Astrocyte of the cerebellum (primary cell): ENCODE measurements at places on chromosomes 12 and 14.

- DNase-seq: no peak
These were observed 75.8 kb upstream of the CCDC91 start for GRCh38 chr12:28114488-28114887.

DNA sequence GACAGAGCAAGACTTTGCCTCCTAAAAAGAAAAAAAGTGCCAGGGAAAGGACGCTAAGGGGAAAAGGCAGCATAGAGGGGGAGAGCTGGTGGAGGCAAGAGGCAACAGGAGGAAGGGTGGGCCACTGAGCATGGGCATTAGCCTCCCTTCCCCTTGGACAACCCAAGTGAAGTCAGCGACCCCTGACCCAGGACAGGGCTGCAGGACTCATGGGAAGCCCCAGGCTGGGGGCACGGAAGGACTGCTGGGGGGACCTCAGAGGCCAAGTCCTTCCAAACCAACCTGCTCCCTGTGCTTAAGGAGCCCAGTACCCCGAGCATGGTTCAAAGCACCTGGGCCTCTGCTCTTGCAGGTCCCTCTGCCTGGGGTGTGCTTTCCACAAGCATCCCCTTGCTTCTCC lies 27.5 kb downstream of the CMKLR1 start:
- DNase-seq: no peak

- DNase-seq: no peak
These were observed 140.0 kb downstream of the DAD1 start for GRCh38 chr14:22448905-22449599.

GRCh38 chr14:77103475-77103874 lies 5.4 kb downstream of the CIPC start:
- DNase-seq: no peak

- DNase-seq: no peak
These were observed 2.8 kb upstream of the RNASE1 start for GRCh38 chr14:20805485-20805884.
